NCI-H1436 (cell line): ENCODE measurements at places on chromosomes 6 and 20.

DNA sequence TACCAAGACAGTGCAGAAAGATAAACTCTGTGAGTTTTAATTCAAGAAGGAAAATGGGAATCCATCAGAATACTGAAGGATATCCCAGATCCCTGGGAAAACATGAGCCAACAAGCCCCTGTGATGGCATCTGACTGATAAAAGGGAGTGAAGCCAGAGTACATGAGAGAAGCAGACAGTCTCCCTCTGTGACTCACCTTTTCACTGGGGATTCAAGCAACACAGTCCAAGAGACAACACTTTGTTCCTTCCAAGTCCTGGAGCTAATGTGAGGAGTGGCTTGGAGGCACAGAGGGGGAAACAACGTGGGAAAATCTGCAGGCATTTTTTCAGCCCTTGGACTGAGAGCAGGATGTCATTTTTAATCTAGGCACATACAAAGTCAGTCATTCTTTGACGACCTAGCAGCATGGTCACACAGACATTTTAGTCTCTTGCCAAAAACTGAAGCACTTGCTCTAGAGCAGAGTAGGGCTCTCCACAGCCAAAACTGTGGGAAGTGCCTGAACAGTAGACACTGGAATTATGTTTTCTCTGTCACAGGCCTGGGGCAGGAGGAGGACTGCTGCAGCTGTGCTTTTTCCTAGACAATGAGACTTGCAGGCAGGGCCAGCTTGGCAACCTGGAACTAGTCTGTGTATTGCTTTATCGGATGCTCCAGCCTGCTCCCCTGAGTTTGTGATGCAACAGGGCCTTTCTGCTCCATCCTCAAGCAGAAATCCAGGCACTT lies 465.0 kb upstream of the GJE1 start:
- no peak for DNase-seq

DNA sequence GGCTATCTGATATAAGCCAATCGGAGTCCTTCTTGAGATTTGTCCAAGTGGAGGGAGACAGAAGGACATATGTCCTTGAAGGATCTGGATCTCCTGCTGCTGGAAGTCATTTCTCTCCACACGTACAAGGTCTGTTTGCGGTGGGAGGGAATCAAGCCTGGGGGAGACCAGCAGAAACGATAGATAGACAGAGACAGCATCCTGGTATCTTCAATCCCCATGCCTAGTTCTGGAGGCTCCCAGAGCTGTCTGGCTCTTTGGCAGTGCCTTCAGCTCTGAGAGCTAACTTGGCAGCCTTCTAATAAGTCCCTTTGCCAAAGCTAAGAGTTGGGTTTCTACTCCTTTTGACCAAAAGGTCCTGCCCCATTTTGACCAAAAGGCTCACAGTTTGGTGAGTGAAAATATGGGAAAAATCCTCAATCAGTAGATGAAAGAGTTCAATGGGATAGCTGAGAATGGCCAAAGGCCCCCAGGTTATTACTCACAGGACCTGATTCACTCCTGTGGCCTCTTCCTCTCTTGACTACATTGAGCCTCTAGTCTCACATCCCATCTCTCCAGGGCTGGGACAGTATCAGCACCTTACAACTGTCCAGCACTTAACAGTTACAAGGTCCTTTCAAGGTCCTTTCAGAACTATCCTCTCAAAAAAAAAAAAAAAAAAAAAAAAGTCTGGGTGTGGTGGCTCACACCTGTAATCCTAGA lies 20.3 kb downstream of the AARS2 start:
- no peak for DNase-seq

GRCh38 chr20:45944151-45944964 lies 9.9 kb downstream of the PCIF1 start:
- DNase-seq = no peak

DNA sequence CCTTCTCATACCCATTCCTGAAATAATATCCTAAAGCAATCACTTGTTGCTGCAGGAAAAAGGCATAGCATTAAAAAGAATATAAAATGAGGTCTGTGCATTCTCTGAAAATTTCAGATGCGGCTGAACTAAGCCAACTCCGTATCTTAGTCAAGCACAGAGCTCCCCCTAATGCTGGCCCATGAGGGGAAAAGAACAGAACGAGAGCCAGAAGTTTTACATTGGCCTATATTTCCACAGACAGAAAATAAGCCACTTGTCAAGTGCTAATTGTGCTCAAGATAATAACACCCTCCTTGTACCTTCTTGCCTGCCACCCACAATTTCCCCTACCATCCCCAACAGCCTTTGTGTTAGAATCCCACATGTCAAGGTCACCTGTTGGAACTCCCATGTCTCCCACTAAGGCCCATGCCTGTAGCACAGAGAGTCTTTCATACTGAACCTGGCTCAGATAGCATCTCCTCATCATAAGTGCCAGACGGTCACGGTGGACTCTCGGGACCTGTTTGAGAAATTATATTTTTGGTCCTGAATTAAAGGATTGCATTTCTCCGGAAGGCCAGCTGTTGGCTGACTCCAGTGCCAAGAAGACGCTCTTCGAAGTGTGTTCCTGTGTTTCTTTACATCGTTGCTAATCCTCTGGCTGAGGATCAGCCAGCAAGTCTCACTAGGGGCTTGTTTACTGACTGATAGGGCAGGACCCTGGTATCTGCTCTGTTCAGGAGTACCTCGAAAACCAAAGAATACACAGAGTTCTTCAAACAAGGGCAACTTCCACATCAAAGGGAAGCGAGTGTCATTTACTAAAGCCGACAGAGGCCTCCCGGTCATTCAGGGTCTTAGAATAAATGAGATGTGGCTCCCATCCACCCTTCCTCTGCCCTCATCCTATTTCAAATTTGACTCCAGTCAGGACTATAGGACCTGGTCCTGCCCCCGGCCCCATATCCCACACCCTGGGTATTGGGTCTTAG lies 183.4 kb upstream of the FBXL4 start:
- no peak for DNase-seq

DNA sequence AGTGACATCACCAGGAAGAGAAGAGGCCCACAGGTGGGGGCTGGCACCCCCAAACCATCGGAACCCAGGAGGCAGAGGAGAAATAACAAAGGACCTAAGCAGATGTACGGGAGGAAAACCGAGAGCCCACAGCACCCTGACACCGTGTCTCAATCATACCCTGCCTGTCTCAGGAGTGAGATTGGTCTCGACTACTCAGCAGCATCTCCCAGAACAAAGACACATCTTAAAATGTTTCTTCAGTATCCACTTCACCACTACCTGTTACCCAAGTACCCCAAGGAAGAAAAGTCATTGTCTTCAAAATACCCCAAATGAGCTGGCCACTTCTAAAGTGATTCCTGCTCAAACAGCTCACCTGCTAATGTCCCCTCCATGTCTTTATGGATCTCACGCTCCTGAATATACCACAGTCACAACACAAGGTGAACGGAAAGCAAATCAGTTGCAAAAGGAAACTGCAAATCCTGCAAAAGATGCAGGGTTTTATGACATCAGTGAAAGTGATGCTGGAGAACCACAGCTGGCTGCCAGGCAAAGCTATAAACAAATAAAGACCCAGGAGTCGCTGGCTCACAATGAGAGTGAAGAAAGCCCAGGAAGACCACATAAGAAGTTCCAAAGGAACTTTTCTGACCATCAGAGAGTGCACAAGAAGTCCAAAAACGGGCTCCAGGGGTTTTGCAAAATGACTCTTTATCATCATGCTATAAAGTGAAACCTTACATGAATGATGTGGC lies 44.1 kb downstream of the PREX1 start:
- DNase-seq = no peak
